ENCODE measurements at places on chromosomes 5 and 9. TPM values are rescaled to one million over a fixed set of nuclear protein-coding genes. Genes with fewer than 3 reads are reported as not detected.

- H3K27ac ChIP-seq, result no peak overlapping the region
- H3K4me3 ChIP-seq, result no peak overlapping the region
- no peaks in the 10 kb centered on the region for H3K36me3 ChIP-seq
- H3K4me1 ChIP-seq, result no peaks in the 10 kb centered on the region
- H3K27me3 ChIP-seq, result no peaks in the 10 kb centered on the region
Observed at GRCh38 chr5:168404365-168404764, 81.9 kb upstream of the RARS1 start.

DNA sequence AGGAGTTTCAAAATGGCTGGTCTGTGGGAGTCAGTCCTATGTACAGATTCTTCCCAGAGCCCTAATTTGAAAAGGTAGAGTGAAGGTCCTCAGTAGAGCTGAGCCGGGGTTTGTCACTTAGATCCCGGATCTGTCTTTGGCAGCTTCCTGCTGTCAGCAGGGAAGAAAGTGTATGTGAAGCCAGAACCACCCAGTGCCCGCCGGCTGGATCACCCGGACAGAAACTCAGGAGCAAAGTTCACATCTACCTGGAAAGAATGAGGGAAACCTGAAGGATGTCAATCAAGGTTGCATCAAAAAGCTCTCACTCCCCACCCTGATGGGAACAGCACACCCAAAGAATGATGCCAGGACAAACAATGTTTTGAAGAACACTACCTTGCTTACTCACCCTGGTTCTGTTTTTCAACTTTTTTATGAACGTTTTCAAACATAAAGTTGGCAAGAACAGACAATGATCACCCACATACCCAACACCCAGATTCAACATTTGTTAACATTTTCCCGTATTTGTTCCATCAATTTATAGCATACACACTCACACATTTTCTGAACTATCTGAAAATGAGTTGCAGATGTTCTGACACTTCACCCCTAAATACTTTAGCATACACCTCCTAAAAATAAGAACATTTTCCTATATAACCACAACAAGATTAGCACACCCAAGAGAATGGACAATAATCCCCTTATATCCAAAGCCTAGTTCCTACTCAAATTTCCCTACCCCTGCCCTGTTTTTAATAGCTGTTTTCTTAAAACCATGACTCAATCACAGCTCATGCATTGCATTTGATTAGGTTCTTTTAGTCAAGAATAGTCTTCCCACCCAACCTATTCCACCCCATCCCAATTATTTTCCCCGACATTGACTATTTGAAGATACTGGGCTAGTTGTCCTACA, 133.9 kb downstream of the LHFPL2 start:
- no peak for DNase-seq
- H3K27me3 ChIP-seq, result no peaks in the 10 kb centered on the region

Gene IL3
- polyA plus RNA-seq, result not detected

- H3K36me3 ChIP-seq, result no peaks in the 10 kb centered on the region
- H3K4me1 ChIP-seq, result no peaks in the 10 kb centered on the region
- H3K27me3 ChIP-seq, result no peaks in the 10 kb centered on the region
Observed at GRCh38 chr5:95080030-95080429, 204.9 kb downstream of the MCTP1 start.

Gene ANKRD34B
- not detected for polyA plus RNA-seq

DNA sequence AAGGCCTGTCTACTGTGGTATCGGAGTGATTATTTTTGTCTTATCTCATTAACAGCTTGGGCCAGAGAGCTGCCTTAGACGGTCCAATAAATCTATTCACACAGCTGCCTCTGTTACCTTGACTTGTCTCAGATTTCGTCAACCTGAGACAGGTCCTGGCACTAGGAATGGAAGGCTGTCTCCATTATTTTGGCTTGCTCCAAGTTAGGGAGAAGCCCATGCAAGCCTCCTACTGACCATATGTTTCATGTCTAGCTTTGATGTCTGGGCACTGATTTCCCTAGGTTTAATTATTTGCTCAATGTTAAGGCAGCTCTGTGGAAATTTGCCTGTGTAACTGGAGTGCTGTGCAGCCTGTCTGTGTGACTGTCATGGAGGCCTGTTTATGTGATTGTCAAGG, 12.4 kb upstream of the RALGPS1 start:
- no peak overlapping the region for H3K27ac ChIP-seq
- DNase-seq, result no peak
- H3K4me1 ChIP-seq, result no peaks in the 10 kb centered on the region
- no peak overlapping the region for H3K4me3 ChIP-seq

GRCh38 chr5:124701016-124701415, 45.4 kb downstream of the ZNF608 start:
- no peak overlapping the region for H3K27ac ChIP-seq
- no peak for DNase-seq
- no peaks in the 10 kb centered on the region for H3K27me3 ChIP-seq
- H3K4me3 ChIP-seq, result no peak overlapping the region
- H3K4me1 ChIP-seq, result peaks cover 56% of the 10 kb centered on the region

Gene THBS4
- 38.6 TPM for polyA plus RNA-seq

- no peaks in the 10 kb centered on the region for H3K36me3 ChIP-seq
- peaks cover 11% of the 10 kb centered on the region for H3K27me3 ChIP-seq
- H3K27ac ChIP-seq, result no peak overlapping the region
- H3K4me1 ChIP-seq, result peaks cover 2% of the 10 kb centered on the region
Observed at GRCh38 chr5:174418809-174419539, 305.4 kb upstream of the MSX2 start.

All from heart left ventricle (tissue), 16 donors.